ENCODE measurements at places on chromosomes 6 and 20. TPM values are rescaled to one million over a fixed set of nuclear protein-coding genes. Genes with fewer than 3 reads are reported as not detected.

RFX6 gene
- not detected for total RNA-seq

TBX18 gene
- total RNA-seq, result 0.46 TPM

HSPA12B gene
- total RNA-seq, result 0.08 TPM

KCTD20 gene
- total RNA-seq, result 55.2 TPM

SMIM13 gene
- 15.6 TPM for total RNA-seq

PACRG gene
- total RNA-seq, result 1.7 TPM

CALHM5 gene
- total RNA-seq, result 0.34 TPM

Measured in kidney epithelial cell (primary cell).